Tongue (tissue), 3 donors: ENCODE measurements at places on chromosomes 4 and X. TPM values are rescaled to one million over a fixed set of nuclear protein-coding genes. Genes with fewer than 3 reads are reported as not detected.
A peak's percentile ranks its signal among the peaks of the same experiment; 100 is the strongest.

Gene CCKAR
- 14.9 TPM for total RNA-seq

Gene GYG2
- 1.6 TPM for total RNA-seq

Gene XAGE1B
- not detected for total RNA-seq

Gene CCDC160
- total RNA-seq, result 3.0 TPM

Gene TEX13C
- not detected for total RNA-seq

Gene CT47B1
- not detected for total RNA-seq

- DNase-seq, result peak; percentile 18
Observed at GRCh38 chr4:127120441-127121090, 512.2 kb upstream of the INTU start.

- no peak for DNase-seq
Observed at GRCh38 chr4:140353786-140354185, 19.7 kb upstream of the SCOC start.

DNA sequence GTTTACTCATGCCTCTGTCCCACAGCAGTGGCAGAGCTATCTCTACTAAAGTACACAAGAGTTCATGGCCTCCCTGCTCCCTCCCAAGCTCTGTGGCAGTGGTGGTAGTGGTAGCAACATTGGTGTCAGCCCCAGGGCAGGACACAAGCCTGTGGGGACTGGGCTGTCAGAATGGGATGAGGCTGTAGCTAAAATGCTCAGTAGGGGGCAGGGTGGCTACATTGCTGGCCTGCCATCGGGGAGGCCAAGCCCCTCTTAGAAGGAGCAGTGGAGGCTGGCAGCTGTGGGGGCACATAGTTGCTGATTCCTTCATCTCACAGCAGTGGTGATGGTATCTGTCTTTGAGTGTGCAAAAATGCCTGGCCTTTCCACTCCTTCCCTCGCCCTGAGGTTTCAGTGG is 461.7 kb downstream of the PCDH18 start:
- no peak for DNase-seq

- DNase-seq, result no peak
Observed at GRCh38 chr4:156858071-156858470, 113.5 kb downstream of the PDGFC start.

DNA sequence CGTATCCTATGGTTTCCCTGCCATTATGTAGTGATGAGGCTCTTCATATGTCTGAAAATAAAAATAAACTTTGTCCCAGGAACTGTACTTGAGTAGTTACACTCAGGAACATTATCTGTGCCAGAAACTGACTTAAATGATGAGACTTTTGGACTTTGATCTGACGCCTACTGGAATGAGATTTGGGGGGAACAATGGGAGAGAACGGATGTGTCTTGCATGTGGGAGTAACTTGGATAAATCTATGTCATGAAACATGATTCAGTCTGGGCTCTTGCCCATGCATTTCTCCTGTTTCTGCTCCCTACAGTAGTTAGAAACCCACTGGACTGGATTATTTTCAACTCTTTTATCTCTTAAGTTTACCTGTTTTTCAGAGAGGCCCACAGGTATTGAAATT is 2351.4 kb downstream of the PCDH7 start:
- peak; percentile 56 for DNase-seq

DNA sequence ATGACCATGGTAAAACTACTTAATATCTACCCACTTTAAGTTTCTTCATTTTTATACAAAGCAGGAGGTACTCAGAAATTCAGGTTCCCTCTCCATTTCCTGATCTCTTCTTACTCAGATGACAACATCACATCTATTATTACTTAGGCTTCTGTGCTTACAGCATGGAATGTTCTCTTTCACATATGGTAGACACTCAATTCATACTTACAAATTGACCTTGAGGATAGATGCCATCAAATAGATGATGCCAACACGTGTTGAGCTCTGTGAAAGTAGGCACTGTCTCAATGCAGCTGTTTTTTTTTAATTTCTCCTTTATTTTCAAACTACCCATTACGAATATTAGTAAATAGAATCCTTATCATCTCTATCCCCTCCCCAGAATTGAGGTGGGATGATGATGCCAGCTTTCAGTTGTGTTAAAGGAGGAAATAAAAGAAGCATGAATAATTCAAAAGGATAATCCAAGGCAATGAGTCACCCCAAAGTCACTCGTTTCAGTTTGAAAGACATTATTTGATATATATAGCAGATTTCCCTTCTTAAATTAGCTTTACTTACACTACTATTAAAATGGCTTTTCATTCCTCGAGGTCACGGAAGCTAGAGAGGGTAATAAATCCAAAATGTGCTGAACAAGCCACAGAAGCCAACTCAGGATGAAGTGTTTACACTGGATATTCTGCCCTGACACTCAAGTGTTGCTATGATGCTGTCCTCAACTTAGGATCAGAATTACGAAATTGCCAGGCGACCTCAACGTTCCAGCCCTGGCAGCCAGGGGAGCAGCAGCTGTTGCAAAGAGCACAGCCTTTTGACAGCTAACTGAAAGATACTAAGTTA is 124.2 kb upstream of the EOLA2 start:
- peak; percentile 47 for DNase-seq

DNA sequence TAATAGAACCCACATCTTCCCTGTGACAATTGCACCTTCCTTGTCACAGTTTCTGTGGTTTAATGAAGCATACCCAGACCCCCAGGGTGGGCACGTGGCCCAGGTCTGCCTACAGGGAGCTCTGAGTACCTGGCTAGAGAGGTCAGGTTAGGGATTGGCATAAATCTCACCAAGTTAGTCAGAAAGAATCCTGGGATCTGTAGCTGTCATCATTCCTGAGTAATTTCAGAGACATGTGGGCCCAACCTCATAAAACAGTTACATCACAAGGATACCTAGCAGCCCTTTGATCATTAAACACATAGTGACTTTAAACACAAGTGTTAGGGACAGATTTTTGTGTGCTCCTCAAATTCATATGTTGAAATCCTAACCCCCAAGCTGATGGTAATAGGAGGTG is 123.0 kb downstream of the KDR start:
- DNase-seq, result no peak

GRCh38 chr4:20878806-20879205 is 178.5 kb downstream of the PACRGL start:
- no peak for DNase-seq

- DNase-seq, result no peak
Observed at GRCh38 chr4:44351069-44351468, 97.5 kb downstream of the KCTD8 start.

DNA sequence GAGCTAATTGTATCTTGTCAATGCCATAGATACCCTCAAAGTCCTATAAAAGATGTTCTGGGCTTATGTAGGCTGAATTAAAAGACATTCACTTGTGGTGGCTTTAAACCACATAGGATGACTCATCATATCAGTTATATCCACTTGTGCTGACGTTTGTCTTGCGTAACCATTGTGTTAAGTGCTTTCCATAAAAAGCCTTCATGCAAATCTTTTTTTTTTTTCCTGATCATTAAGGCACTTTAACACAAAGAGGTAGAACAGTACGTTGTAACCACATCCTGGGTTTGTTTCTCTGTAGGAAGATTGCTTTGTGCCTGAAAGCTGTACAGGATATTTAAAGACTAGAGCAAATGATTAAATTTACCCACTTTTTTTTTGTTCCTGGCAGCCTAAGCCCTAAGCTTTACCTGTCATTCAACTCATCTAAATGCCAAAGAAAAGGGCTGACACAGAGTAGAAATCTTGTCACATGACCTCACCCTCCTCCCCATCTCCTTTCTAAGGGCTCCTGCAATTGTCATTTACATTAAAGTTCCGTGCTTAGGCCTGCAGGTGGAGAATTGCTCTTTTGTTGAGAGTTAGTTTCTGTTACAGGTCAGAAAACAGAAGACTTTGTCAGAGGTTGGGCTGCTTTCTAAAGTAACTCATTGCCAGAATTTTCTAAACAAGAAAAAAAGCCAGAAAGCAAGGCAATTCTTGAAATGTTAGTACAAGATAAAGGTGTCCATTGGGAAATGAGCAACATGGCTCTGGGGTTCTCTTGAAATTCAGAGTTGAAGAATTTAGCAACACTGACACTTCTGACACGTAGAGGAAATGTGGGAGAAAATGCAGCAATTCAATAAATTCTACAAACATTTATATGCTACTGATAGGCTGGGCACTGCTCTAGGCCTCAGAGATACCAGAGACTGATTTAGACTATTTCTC is 555.6 kb downstream of the PPARGC1A start:
- DNase-seq, result peak; percentile 30

DNA sequence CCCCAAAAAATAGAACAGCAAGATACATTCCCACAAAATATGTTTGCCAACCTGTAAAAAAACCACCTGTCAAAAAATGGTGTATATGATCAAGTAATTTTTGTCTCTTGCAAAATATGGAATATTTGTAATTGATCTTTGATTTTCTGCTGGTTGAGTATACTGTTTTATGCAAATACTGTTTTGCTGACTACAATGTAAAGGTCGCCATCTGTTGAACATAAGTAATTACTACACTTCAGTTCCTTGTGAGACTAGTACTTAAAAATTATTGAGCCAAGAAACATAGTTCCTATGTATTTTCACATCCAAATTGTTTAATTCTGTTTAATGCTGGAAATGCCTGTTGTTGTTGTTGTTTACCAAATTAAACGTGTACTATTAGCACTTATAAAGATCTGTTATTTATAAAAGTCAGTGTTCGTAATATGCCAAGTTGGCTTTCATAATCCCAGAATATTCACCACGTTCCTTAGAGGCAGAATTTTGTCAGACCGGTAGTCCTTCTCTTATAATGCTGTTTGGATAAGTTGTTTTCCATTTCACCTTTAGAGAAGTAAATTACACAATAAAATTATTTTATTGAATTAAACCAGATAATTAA is 144.2 kb downstream of the PDLIM5 start:
- peak; percentile 58 for DNase-seq

- DNase-seq, result no peak
Observed at GRCh38 chrX:31338991-31339350, 267.1 kb upstream of the FTHL17 start.

DNA sequence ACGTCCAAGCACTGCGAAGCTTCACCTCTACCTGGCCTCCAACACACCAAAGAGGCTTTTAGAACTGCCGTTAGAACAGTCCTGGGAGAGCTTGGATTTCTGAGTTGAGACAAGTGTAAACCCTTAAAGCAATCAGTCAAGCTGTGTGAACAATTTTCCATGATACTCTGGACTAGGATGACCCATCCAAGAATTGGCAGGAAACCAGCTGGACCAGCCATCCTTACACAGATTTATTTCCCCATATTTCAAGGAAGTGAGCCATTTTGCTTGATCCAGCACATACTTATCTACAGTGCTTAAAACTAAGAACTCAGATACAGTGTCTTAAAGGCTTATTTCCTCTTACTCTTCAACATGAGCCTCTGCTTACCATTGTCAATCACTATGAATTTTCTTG is 340.7 kb upstream of the HS3ST1 start:
- DNase-seq, result peak; percentile 24

- DNase-seq, result no peak
Observed at GRCh38 chr4:86834901-86835300, 14.3 kb downstream of the SLC10A6 start.
